ENCODE measurements at places on chromosomes 5 and 9.

DNA sequence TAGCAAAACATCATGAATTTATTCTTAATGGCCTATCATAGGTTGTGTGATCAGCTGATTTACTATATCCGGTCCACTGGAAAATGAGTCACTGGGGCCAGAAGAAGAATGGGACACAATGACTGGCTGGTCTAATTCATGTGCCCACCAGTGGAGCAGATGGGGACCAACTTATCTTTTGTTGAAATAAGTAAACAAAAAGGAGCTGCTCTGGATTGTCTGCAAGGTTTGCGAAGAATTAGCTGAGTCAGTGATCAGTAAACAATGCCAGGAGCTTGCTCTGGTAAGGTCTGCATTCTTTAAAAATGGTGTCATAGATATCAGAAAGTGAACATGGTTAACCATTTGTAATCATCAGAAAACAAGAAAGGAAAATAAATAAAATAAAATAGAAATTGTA is 128.0 kb downstream of the RASEF start:
- H3K36me3 ChIP-seq: no peaks in the 10 kb centered on the region
- no peak overlapping the region for H3K4me3 ChIP-seq
- no peak overlapping the region for H3K27ac ChIP-seq

DNA sequence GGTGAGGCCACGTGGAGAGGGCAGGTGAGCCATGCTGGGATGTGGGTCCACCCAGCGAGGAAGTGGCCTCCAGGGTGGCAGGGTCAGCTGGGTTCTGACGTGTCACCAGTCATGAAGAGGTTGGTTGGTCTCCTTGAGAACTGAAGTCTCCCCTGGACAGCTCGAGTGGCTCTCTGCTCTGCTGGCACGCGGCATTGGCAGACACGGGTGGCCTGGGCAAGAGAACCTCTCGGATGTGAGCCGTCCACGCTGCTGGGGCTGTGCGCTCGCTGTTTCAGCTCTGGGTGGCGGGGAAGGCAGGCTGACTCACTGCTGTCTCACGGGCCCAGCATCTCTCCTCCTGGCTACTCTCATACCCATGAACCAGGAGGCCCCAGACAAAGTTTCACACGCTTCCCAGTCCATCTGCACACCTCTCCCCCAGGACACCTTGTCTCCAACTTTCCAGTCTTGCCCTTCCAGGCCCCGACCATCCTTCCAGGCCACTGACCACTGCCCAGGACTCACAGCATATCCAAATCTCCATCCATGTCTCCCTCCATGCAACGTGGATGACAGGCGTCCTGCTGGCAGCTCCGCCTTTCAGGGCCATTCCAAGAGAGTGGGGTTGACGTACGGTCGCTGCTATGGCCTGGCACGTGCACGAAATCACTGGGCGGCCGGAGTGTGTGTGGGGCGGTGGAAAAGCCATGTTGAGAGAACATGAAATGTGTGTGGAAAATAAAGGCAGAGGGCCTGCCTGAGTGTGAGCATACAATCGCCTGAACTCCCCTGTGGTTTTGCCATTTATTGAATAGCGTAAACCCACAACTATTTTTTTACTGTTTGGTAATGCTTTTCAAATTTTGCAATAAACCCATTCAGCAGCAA is 145.0 kb upstream of the COL5A1 start:
- H3K4me3 ChIP-seq: no peak overlapping the region

GRCh38 chr9:9914174-9914573 is 698.6 kb downstream of the PTPRD start:
- no peak overlapping the region for H3K27ac ChIP-seq
- H3K4me1 ChIP-seq: no peaks in the 10 kb centered on the region
- no peaks in the 10 kb centered on the region for H3K27me3 ChIP-seq

DNA sequence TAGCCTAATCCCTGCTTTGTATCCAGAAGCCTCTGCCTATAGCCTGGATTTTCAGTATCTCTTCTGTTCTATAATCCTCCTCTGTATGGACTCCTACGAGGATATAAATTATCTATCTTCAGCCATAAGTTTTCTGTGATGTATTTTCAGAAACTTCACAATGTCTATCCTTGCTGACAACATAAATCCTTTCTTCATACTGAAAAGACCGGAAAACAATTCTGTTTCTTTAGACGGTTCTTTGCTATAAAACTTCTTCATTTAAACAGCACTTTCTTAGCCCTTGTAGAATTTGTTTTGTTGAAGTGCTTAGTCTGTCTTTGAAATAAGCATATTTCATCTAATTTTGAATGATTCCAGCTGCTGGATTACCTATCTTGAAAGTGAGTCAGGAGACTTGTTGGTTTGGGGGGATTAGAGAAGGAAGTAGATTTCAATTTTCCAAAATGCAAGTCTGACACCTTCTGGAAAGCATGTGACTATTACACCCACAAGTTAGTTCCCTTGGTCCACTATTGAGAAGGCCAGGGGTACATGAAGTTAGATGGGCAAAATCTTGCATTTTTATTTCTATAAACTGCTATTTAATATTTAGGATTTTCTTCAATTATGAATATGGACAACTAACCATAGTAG is 96.3 kb upstream of the RANBP3L start:
- no peaks in the 10 kb centered on the region for H3K36me3 ChIP-seq
- H3K4me1 ChIP-seq: no peaks in the 10 kb centered on the region
- no peaks in the 10 kb centered on the region for H3K27me3 ChIP-seq

DNA sequence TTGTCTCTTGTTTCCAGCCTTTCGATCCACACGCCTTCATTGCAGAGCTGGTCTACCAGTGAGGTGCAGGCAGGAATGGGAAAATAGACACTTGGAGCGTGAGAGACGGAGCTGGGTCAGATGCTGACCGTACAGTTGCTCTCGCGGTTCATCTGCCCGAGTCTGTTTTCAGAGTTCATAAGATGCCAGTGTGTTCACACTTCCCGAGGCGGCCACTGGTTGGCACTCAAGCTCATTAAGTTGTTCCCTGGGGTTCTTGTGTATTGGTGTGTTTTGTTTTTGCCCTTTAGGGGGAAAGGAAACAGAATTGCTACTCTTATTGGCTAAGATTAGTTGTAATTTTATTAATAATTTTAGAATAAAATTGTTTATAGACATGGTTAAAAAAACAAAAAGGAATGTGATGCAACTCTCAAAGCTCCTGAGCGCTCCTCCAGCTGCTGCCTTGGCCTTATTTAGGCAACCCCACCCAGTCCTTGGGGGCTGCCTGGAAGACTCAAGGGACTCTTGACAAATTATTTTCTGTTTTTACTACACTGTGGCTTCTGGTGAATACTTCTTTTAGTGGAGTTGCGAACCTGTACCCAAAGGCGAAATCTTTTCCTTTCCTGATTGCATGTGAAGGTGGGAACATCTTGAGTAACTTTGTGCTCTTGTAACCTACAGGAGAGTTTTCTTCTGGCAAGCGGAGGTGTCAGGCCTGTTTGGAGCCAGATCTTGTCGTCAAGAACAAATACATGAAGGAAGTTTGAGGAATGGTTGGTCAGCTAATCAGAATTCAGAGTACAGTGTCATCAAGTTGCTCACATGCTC is 146.1 kb downstream of the MAST4 start:
- H3K4me1 ChIP-seq: no peaks in the 10 kb centered on the region
- no peak for DNase-seq
- no peak overlapping the region for H3K27ac ChIP-seq
- H3K36me3 ChIP-seq: no peaks in the 10 kb centered on the region
- no peak overlapping the region for H3K4me3 ChIP-seq

GRCh38 chr5:67985686-67986387 is 229.7 kb upstream of the PIK3R1 start:
- no peaks in the 10 kb centered on the region for H3K36me3 ChIP-seq
- H3K4me3 ChIP-seq: no peak overlapping the region
- H3K4me1 ChIP-seq: no peaks in the 10 kb centered on the region
- no peak overlapping the region for H3K27ac ChIP-seq

GRCh38 chr9:124278054-124278540 is 20.3 kb downstream of the NEK6 start:
- no peaks in the 10 kb centered on the region for H3K27me3 ChIP-seq
- no peak overlapping the region for H3K27ac ChIP-seq
- H3K36me3 ChIP-seq: no peaks in the 10 kb centered on the region
- DNase-seq: no peak
- no peak overlapping the region for H3K4me3 ChIP-seq

DNA sequence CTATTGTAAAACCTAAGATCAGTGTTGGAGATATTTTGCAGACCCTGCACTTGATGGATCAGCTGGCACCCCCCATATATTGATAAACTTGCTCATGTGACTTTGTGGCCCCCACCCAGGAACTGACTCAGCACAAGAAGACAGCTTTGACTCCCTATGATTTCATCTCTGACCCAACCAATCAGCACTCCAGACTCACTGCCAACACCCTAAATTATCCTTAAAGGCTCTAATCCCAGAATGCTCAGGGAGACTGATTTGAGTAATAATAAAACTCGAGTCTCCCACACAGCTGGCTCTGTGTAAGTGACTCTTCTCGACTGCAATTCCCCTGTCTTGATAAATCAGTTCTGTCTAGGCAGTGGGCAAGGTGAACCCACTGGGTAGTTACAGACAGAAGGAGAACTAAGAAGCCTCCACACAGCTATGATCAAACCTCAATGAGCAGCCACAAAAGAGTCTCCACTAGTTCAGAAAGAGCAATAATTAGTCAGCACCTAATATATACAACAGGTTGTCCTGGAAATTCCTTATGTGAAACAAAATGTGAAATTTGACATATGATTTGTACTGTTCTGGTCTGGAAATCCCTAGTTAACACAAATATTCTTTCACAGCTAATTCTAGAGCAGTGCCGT is 52.2 kb downstream of the ACTL7B start:
- H3K4me1 ChIP-seq: no peaks in the 10 kb centered on the region
- no peaks in the 10 kb centered on the region for H3K36me3 ChIP-seq
- no peak overlapping the region for H3K4me3 ChIP-seq
- no peak for DNase-seq
- H3K27me3 ChIP-seq: no peaks in the 10 kb centered on the region

GRCh38 chr5:135991429-135991828 is 36.6 kb upstream of the LECT2 start:
- H3K27ac ChIP-seq: no peak overlapping the region
- H3K4me1 ChIP-seq: no peaks in the 10 kb centered on the region
- H3K27me3 ChIP-seq: no peaks in the 10 kb centered on the region
- H3K4me3 ChIP-seq: no peak overlapping the region
- H3K36me3 ChIP-seq: no peaks in the 10 kb centered on the region
- no peak for DNase-seq

DNA sequence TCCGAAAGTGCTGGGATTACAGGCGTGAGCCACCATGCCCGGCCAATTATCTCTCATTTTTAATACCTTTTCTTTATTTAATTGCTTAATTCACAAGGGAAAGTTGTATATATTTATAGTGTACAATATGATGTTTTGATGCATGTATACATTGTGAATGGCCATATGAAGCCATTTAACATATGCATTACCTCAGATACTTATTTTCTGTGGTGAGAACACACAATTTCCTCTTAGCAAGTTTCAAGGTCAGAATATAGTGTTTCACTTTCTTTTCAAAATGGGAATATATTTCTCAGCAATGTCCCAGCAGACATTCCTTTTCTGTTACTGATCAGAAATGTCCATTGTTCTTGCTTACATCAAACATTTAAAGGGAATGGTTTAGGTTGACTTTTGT is 1596.3 kb downstream of the MAT2B start:
- no peak for DNase-seq
- no peak overlapping the region for H3K27ac ChIP-seq
- H3K27me3 ChIP-seq: no peaks in the 10 kb centered on the region
- H3K4me1 ChIP-seq: no peaks in the 10 kb centered on the region
- H3K36me3 ChIP-seq: no peaks in the 10 kb centered on the region

DNA sequence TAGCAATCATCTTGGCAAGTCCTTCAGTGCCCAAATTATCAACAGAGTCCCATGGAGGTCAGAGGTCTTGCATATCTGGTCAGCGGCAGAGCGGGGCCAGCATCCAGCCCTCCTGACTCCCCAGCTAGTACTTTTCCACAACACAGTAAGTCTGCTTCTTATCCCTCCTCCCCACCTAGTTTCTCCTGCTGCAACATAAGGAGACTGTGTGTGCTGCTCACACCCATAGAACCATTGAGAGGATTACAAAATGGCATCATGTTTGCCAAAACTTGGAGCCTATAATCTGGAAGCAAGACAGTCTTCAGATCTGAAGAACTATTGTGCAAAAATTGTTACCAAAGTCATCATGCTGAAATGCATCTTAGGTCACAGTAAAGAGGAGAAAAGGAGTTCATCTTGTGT is 125.8 kb upstream of the ZNF366 start:
- no peaks in the 10 kb centered on the region for H3K36me3 ChIP-seq
- no peak overlapping the region for H3K27ac ChIP-seq
- no peaks in the 10 kb centered on the region for H3K4me1 ChIP-seq
- no peak for DNase-seq
- no peaks in the 10 kb centered on the region for H3K27me3 ChIP-seq

DNA sequence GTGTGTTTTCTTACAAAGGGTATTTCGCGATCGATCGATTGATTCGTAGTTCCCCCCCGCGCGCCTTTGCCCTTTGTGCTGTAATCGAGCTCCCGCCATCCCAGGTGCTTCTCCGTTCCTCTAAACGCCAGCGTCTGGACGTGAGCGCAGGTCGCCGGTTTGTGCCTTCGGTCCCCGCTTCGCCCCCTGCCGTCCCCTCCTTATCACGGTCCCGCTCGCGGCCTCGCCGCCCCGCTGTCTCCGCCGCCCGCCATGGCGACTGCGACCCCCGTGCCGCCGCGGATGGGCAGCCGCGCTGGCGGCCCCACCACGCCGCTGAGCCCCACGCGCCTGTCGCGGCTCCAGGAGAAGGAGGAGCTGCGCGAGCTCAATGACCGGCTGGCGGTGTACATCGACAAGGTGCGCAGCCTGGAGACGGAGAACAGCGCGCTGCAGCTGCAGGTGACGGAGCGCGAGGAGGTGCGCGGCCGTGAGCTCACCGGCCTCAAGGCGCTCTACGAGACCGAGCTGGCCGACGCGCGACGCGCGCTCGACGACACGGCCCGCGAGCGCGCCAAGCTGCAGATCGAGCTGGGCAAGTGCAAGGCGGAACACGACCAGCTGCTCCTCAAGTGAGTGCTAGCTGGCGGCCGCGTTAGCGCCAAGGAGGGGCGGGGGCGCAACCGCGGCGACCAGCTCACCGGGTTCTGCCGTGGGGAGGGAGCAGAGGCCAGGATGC is 480 bp downstream of the LMNB1 start:
- no peaks in the 10 kb centered on the region for H3K36me3 ChIP-seq
- peak overlapping the region; percentile 97 for H3K4me3 ChIP-seq
- H3K27ac ChIP-seq: peak overlapping the region; percentile 96
- peaks cover 20% of the 10 kb centered on the region for H3K4me1 ChIP-seq
- H3K27me3 ChIP-seq: no peaks in the 10 kb centered on the region

DNA sequence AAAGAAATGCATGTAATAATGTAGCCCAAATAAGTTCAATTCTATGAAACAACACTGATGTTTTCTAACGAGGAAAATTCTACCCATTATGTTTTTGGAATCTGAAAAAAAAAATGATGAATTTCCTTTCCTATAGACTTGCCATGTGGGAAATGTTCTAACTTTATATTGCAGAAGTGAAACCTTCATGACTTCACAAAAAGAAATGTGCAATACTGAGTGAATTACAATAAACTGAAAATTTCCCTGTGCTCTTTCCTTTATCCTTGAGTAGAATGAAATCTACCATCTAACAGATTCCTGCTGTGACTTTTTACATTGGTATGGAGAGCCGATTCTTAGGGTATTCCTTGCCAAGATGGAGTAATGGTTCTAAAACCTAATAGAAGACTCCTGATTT is 1622.5 kb downstream of the MAT2B start:
- no peaks in the 10 kb centered on the region for H3K4me1 ChIP-seq
- no peaks in the 10 kb centered on the region for H3K27me3 ChIP-seq
- no peak for DNase-seq
- no peaks in the 10 kb centered on the region for H3K36me3 ChIP-seq
- no peak overlapping the region for H3K4me3 ChIP-seq

Data from CD8-positive, alpha-beta memory T cell (primary cell).